Right atrium auricular region (tissue), 2 donors: ENCODE measurements at places on chromosomes 7 and 10.

DNA sequence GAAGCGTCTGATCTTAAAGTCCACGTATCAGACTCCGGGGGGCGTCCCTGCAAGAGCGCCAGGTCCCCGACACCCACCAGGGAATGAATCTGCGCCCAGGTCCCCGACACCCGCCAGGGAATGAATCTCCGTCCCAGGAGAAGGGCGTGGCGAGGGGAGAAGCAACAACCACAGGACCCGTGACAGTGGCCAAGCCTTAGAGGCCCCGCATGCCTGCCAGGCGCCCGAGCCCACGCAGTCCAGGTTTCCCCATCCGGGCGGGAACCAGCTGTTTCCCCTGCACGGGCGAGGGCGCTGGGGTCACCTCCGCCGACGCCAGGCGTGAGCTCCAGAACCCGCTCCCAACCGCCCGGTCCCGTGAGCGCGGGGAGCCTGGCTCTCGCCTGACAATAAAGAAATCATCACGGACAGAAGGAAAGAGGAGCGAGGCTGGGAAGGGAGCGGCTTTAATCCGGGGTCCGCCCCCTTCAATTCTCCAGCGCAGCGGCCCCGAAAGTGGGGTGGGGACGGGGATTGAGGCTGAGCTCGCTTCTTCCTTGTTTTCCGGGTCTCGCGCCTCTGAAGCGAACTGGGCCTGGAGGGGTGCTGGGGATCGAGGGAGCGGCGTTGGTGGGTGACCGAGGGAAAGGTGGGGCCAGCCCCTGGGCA lies 29.0 kb upstream of the BMS1 start:
- peak overlapping the region; percentile 53 for H3K27ac ChIP-seq
- no peaks in the 10 kb centered on the region for H3K36me3 ChIP-seq
- DNase-seq, result no peak

GRCh38 chr10:62851442-62851841 lies 35.3 kb upstream of the EGR2 start:
- H3K27ac ChIP-seq, result no peak overlapping the region
- H3K36me3 ChIP-seq, result no peaks in the 10 kb centered on the region
- no peak overlapping the region for H3K4me3 ChIP-seq

GRCh38 chr7:139994356-139994755 lies 68.4 kb downstream of the PARP12 start:
- DNase-seq, result no peak
- peaks cover 5% of the 10 kb centered on the region for H3K4me1 ChIP-seq
- H3K27ac ChIP-seq, result no peak overlapping the region
- no peaks in the 10 kb centered on the region for H3K36me3 ChIP-seq

GRCh38 chr7:45680776-45681175 lies 106.6 kb downstream of the ADCY1 start:
- H3K36me3 ChIP-seq, result no peaks in the 10 kb centered on the region
- no peak overlapping the region for H3K4me3 ChIP-seq
- DNase-seq, result peak; percentile 30
- H3K27ac ChIP-seq, result no peak overlapping the region

- no peaks in the 10 kb centered on the region for H3K4me1 ChIP-seq
- H3K27me3 ChIP-seq, result no peaks in the 10 kb centered on the region
- no peak overlapping the region for H3K4me3 ChIP-seq
- H3K27ac ChIP-seq, result peak overlapping the region; percentile 48
- DNase-seq, result no peak
- H3K36me3 ChIP-seq, result peaks cover 7% of the 10 kb centered on the region
These were observed 127.9 kb downstream of the NRF1 start for GRCh38 chr7:129739427-129739826.

GRCh38 chr7:16744518-16745250 lies 8.9 kb upstream of the TSPAN13 start:
- no peaks in the 10 kb centered on the region for H3K36me3 ChIP-seq
- no peak for DNase-seq
- no peaks in the 10 kb centered on the region for H3K27me3 ChIP-seq
- H3K4me1 ChIP-seq, result peaks cover 20% of the 10 kb centered on the region
- no peak overlapping the region for H3K4me3 ChIP-seq
- H3K27ac ChIP-seq, result no peak overlapping the region

DNA sequence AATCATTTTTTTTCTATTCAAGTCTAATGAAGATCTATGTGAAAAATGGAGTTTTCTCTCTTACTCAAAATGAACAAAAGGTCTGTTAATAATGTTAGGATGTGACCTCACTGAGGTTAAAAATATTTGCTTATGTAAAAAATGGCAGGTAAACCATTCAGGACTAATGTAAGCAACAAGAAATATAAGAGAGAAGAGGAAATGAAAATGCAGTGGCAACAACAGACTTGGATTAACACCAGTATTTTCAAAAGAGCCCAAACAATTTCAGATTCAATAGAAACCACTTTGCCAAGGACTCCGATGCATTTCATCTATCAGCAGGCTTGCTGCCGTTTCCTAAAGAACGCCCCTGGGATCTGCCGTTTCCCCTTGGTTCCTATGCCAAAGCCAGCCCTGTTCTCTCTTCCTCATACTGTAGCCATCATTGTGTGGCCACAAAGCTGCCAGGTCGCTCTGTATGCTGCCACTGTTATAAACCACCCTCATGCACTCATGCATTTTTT lies 66.4 kb downstream of the MTURN start:
- H3K4me3 ChIP-seq, result no peak overlapping the region
- DNase-seq, result no peak
- no peaks in the 10 kb centered on the region for H3K4me1 ChIP-seq
- no peaks in the 10 kb centered on the region for H3K36me3 ChIP-seq
- no peak overlapping the region for H3K27ac ChIP-seq

GRCh38 chr7:422191-422885 lies 97.3 kb downstream of the PDGFA start:
- H3K27ac ChIP-seq, result no peak overlapping the region
- DNase-seq, result no peak
- H3K27me3 ChIP-seq, result no peaks in the 10 kb centered on the region
- no peaks in the 10 kb centered on the region for H3K36me3 ChIP-seq

GRCh38 chr7:81990395-81990794 lies 220.5 kb upstream of the HGF start:
- H3K36me3 ChIP-seq, result no peaks in the 10 kb centered on the region
- no peak for DNase-seq
- H3K27ac ChIP-seq, result no peak overlapping the region
- no peak overlapping the region for H3K4me3 ChIP-seq
- no peaks in the 10 kb centered on the region for H3K4me1 ChIP-seq

DNA sequence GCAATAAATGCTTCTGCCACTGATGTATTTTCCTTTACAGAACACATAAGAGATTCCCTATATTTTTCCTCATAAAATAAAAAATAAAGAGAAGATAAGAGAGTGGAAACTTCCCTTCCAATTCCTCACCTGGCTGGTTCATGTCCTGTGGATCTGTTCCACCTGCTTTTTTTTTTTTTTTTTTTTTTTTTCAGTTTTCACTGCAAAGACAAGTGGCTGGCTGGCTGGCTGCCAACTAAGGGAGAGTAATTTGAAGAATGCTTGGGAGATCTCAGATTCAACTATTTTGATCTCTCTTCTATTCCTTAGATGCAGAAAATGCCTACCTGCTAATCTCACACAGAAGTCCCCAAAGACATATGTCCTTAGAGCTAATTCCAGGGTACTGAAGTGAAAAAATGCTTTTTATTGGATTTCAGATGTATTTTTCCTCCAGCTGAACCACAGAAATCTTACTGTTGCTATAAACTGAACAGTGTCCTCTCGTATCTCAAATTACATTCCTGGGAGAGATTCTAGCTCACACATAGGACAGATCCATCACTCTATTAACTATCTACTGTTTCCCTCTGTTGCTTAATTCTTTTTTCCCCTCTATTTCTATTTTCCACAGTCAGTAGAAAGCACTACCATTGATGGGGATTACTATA lies 120.8 kb downstream of the NRCAM start:
- H3K27ac ChIP-seq, result no peak overlapping the region
- H3K36me3 ChIP-seq, result no peaks in the 10 kb centered on the region
- no peak for DNase-seq
- no peak overlapping the region for H3K4me3 ChIP-seq
- no peaks in the 10 kb centered on the region for H3K27me3 ChIP-seq

DNA sequence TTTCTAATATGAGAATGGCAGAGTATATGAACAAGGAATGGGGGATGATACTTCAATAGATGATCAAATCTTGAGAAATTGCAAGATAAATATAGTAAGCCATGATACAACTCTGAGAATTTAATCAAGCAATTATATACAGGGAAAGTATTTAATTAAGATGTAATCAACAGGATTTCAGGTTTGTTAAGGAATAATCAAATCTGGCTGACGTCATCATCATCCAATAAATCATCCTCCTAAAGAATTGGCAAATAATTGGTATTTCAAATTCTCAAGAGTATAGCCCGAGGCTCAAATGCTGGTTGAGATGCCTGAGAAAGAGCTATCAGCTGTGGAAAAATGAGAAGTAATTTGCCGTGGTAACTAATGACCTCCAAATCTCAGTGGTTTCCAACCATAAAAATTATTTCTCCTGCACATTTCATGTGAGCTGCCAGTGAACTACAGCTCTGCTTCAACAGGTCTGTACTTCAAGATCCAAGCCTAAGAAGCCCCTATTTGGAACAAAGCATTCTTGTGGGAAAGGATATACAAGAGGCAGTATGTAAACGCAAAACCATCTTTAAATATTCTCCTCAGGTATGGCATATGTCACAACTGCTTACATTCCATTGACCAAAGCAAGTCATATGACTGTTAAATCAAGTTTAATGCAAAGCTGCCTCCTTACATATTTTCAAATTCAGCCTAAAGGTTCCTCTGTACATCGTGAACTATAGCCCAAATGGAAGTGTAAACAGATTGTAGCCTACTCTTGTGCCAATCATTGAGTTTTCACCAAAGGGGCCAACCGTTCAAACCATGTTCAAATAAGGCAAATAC lies 503.0 kb downstream of the KIF20B start:
- no peaks in the 10 kb centered on the region for H3K36me3 ChIP-seq
- no peak overlapping the region for H3K4me3 ChIP-seq
- H3K4me1 ChIP-seq, result no peaks in the 10 kb centered on the region
- H3K27ac ChIP-seq, result no peak overlapping the region
- DNase-seq, result no peak

DNA sequence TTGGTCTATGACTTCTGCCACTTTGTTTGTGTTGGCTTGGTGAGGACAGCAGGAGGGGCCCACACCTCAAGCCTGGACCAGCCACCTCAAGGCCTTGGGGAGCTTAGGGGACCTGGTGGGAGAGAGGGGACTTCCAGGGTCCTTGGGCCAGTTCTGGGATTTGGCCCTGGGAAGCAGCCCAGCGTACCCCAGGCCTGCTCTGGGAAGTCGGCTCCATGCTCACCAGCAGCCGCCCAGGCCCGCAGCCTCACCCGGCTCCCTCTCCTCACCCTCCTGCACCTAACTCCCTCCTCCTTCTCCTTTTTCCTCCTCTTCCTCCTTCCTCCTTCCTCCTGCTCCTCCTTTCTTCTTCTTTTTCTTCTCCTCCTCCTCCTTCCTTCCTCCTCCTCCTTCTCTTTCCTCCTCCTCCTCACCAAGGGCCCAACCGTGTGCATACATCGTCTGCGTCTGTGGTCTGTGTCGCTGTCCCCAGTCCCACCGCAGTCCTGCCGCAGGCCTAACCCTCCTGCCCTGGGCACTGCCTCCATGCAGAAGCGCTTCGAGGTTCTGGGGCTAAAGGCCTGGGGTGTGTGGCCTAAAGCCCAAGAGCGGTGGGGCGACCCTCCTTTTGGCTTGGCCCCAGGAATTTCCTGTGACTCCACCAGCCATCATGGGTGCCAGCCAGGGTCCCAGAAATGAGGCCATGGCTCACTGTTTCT lies 5.3 kb downstream of the EN2 start:
- no peak overlapping the region for H3K4me3 ChIP-seq

DNA sequence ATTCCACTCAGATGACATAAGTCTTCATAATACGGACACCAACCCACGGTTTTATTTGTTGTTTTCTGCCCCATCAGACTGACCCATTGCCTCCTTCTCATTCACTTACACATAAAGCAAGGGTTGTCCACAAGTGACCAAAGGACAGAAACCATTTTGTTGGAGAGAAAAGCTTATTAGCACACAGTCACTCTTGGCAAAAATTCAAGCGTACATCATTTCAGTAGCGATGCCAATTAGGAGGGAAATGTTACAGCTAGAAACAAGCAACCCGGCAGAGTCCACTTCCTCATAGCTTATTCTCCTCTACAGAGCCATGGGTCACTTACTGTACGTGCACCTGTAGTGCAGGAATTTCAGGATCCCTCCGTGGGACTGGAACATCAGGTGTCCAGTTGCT lies 23.0 kb downstream of the ABLIM1 start:
- H3K36me3 ChIP-seq, result no peaks in the 10 kb centered on the region
- peaks cover 83% of the 10 kb centered on the region for H3K4me1 ChIP-seq
- no peaks in the 10 kb centered on the region for H3K27me3 ChIP-seq

DNA sequence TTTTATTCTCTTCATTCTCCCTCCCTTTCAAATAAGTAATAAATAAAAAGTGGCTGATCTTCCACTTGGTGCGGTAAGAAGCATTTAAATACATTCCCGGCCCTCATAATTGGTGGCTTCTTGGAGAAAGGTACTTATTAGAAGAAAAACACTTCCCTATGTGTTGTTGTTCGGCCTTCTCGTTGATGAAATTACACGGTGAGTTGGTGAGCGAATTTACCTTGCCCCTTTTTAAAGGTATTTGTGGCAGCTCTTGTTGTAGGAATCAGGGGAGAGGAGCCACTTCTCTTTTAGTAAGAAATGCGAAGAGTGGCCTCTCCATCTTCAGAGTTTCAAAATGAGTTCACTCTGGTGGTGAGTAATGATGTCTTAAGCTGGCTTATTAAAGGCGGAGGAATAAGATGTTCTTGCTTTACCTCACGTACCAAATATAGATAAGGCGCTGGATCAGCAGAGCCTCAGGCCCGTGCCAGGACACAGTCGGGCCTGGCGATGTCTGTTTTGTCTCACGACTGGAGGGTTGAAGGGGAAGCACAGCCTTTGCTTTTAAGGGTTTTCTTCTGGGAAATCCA lies 135.9 kb downstream of the CUX1 start:
- no peaks in the 10 kb centered on the region for H3K27me3 ChIP-seq
- no peak for DNase-seq
- peaks cover 52% of the 10 kb centered on the region for H3K4me1 ChIP-seq
- no peaks in the 10 kb centered on the region for H3K36me3 ChIP-seq
- H3K27ac ChIP-seq, result peak overlapping the region; percentile 95
- H3K4me3 ChIP-seq, result no peak overlapping the region

GRCh38 chr7:22219036-22219435 lies 137.9 kb downstream of the RAPGEF5 start:
- H3K4me1 ChIP-seq, result no peaks in the 10 kb centered on the region
- no peaks in the 10 kb centered on the region for H3K36me3 ChIP-seq
- no peaks in the 10 kb centered on the region for H3K27me3 ChIP-seq
- DNase-seq, result no peak

GRCh38 chr7:92708111-92709042 lies 118.2 kb upstream of the FAM133B start:
- no peak overlapping the region for H3K27ac ChIP-seq
- no peaks in the 10 kb centered on the region for H3K4me1 ChIP-seq
- H3K4me3 ChIP-seq, result no peak overlapping the region
- no peaks in the 10 kb centered on the region for H3K36me3 ChIP-seq

GRCh38 chr7:605661-606450 lies 86.2 kb upstream of the PDGFA start:
- no peak overlapping the region for H3K4me3 ChIP-seq
- no peaks in the 10 kb centered on the region for H3K36me3 ChIP-seq
- DNase-seq, result no peak
- no peaks in the 10 kb centered on the region for H3K27me3 ChIP-seq
- H3K4me1 ChIP-seq, result peaks cover 54% of the 10 kb centered on the region
